A549 treated with DMSO at 1 μM for 4 hours (cell line): ENCODE measurements at places on chromosomes 2 and 18. TPM values are rescaled to one million over a fixed set of nuclear protein-coding genes. Genes with fewer than 3 reads are reported as not detected.

Gene CRACDL
- 0.36 to 0.93 TPM (median 0.57 TPM) in 5 replicates for total RNA-seq

Gene MOGAT1
- not detected in 5 replicates for total RNA-seq

Gene REG1B
- total RNA-seq = not detected in 5 replicates

Gene GPR45
- total RNA-seq = not detected in 5 replicates

Gene DSC3
- 1.6 to 2.5 TPM (median 1.8 TPM) in 5 replicates for total RNA-seq

Gene EHD3
- total RNA-seq = 8.3 to 9.9 TPM (median 9.2 TPM) in 5 replicates

Gene LONRF2
- 3.3 to 5.5 TPM (median 4.8 TPM) in 5 replicates for total RNA-seq

Gene LRRTM4
- not detected in 5 replicates for total RNA-seq

Gene RGPD4
- 0.02 to 0.08 TPM (median 0.05 TPM) in 4 of 5 replicates, not detected in the other for total RNA-seq

Gene TP53I3
- total RNA-seq = 170 to 198 TPM (median 189 TPM) in 5 replicates

Gene ACMSD
- total RNA-seq = not detected in 5 replicates

Gene MAB21L4
- total RNA-seq = 0.05 to 0.15 TPM (median 0.08 TPM) in 4 of 5 replicates, not detected in the other

Gene ELOA2
- total RNA-seq = not detected in 5 replicates

Gene INHA
- 0.38 to 0.57 TPM (median 0.52 TPM) in 5 replicates for total RNA-seq

Gene PFN4
- total RNA-seq = 1.1 to 1.5 TPM (median 1.2 TPM) in 5 replicates

Gene OXER1
- total RNA-seq = not detected in 5 replicates

Gene CPLX4
- total RNA-seq = not detected in 5 replicates

Gene CDH2
- total RNA-seq = 33.3 to 52.2 TPM (median 44.8 TPM) in 5 replicates

Gene TFPI
- 41.4 to 72.0 TPM (median 62.0 TPM) in 5 replicates for total RNA-seq

Gene DCDC2C
- 0.15 to 0.50 TPM (median 0.36 TPM) in 5 replicates for total RNA-seq

Gene LIMS3
- total RNA-seq = not detected in 5 replicates

Gene ATP6V1C2
- total RNA-seq = 0.18 to 0.99 TPM (median 0.32 TPM) in 5 replicates

Gene NTSR2
- not detected in 5 replicates for total RNA-seq

Gene STAM2
- 8.6 to 12.1 TPM (median 10.4 TPM) in 5 replicates for total RNA-seq

Gene ZBTB7C
- 0.03 to 0.11 TPM (median 0.05 TPM) in 5 replicates for total RNA-seq

Gene ALK
- 0.04 TPM in 1 of 5 replicates, not detected in the others for total RNA-seq

Gene IL36B
- total RNA-seq = 0.15 to 0.25 TPM (median 0.24 TPM) in 3 of 5 replicates, not detected in the others

Gene RTP5
- total RNA-seq = not detected in 5 replicates

Gene TMSB10
- total RNA-seq = 7,472 to 9,403 TPM (median 8,398 TPM) in 5 replicates

Gene ESCO1
- 8.9 to 11.2 TPM (median 10.3 TPM) in 5 replicates for total RNA-seq

Gene IL1F10
- not detected in 5 replicates for total RNA-seq

Gene UGT1A5
- total RNA-seq = 0.04 TPM in 1 of 5 replicates, not detected in the others

Gene CCDC195
- not detected in 5 replicates for total RNA-seq

Gene HOXD1
- 0.12 to 0.28 TPM (median 0.26 TPM) in 5 replicates for total RNA-seq

Gene OSR1
- total RNA-seq = 4.9 to 9.0 TPM (median 5.3 TPM) in 5 replicates

Gene RTTN
- total RNA-seq = 4.1 to 7.3 TPM (median 6.9 TPM) in 5 replicates

Gene PCARE
- total RNA-seq = not detected in 5 replicates

Gene CAVIN2
- total RNA-seq = 7.9 to 11.9 TPM (median 10.8 TPM) in 5 replicates

Gene TIGD1
- 4.7 to 5.9 TPM (median 5.4 TPM) in 5 replicates for total RNA-seq

Gene CD207
- not detected in 5 replicates for total RNA-seq

Gene CKAP2L
- 11.8 to 17.4 TPM (median 16.0 TPM) in 5 replicates for total RNA-seq

Gene NT5C1B
- not detected in 5 replicates for total RNA-seq

Gene EDAR
- 0.02 TPM in 2 of 5 replicates, not detected in the others for total RNA-seq

Gene TNS1
- total RNA-seq = 6.1 to 13.5 TPM (median 9.6 TPM) in 5 replicates

Gene ARHGEF4
- total RNA-seq = 6.3 to 7.7 TPM (median 6.8 TPM) in 5 replicates

Gene PAX3
- total RNA-seq = not detected in 5 replicates

Gene RESP18
- total RNA-seq = not detected in 5 replicates

Gene CFAP65
- total RNA-seq = 0.09 to 0.19 TPM (median 0.15 TPM) in 5 replicates

Gene KHK
- 7.3 to 10.5 TPM (median 8.9 TPM) in 5 replicates for total RNA-seq

Gene SMARCAL1
- 13.5 to 20.5 TPM (median 17.9 TPM) in 5 replicates for total RNA-seq
